ENCODE measurements at places on chromosomes 3 and 15. TPM values are rescaled to one million over a fixed set of nuclear protein-coding genes. Genes with fewer than 3 reads are reported as not detected.

The XCR1 gene
- total RNA-seq = not detected

The FBLN2 gene
- 10.8 TPM for total RNA-seq

GRCh38 chr3:105976196-105976595, 107.4 kb upstream of the CBLB start:
- no peak overlapping the region for H3K27ac ChIP-seq
- DNase-seq = peak; percentile 20
- no peaks in the 10 kb centered on the region for H3K36me3 ChIP-seq
- peaks cover 3% of the 10 kb centered on the region for H3K4me1 ChIP-seq

The FBXW12 gene
- not detected for total RNA-seq

The SLC22A14 gene
- total RNA-seq = not detected

GRCh38 chr15:82122746-82123400, 77.1 kb upstream of the MEX3B start:
- H3K27me3 ChIP-seq = no peaks in the 10 kb centered on the region
- no peak overlapping the region for H3K4me3 ChIP-seq
- H3K36me3 ChIP-seq = no peaks in the 10 kb centered on the region
- peak; percentile 99 for DNase-seq
- peaks cover 3% of the 10 kb centered on the region for H3K4me1 ChIP-seq

DNA sequence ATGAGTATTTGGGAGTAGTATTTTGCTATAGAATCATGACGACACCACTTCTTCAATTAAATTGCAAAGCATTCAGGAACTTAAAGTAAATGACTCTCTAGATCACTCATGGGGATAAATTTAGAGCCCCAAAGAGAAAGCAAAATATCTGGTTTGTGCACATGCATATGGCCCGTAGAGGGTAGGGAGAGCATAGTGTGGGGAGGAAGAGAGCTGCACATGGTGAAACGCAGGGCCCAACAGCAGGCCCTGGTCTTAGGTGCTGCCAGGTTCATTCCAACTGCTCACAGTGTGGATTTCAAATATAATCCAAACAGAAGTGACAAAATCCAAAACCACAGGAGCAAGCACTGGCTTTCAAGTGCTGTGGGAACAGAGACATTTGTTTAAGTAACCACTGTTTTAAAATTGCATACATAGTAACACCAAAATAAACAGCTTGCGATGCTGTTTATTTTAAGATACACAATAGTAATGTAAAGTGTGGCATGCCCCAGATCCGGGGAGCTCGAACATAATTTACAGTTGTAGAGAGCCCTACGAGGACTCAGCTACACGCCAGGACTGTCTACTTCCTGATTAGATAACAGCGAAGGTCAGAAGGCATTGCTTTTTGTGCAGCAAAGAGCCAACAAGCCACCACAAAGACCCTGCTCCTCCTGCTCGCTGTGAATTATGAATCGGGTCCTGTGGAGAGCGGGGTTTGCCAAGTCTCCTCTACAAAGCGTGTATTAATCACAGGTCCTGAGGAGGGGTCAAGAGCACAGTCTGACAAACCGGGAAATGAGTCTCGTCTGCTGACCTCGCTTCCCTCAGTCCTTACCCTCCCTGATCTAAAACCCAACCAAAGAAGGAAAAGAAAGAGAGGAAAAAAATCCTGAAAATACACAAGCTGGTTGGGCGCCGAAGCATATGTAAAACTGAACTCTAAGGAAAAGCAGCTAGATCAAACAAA, 80.6 kb downstream of the MEIS2 start:
- DNase-seq = peak; percentile 79
- H3K4me1 ChIP-seq = peaks cover 7% of the 10 kb centered on the region
- H3K27ac ChIP-seq = peak overlapping the region; percentile 38
- peak overlapping the region; percentile 3 for H3K4me3 ChIP-seq
- H3K36me3 ChIP-seq = peaks cover 2% of the 10 kb centered on the region

DNA sequence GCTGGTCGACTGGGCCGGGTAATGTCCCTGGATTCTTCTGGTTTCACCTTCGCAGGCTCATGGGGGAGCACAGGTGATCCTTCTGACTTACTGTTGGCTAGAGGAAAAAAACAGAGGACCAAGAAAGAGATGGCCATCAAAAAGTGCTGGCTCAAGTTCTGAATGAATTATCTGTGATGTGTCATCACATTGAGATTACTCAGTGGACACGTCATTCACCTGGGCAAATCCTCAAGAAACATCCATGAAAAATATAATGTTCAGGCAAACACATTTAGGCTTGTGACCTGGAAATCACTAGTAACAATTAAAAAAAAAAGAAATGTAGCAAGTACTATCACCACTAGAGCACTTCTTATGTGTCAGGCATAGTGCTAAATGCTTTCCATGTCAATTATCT, 81.5 kb upstream of the SLC2A2 start:
- H3K27me3 ChIP-seq = no peaks in the 10 kb centered on the region
- H3K27ac ChIP-seq = no peak overlapping the region
- H3K36me3 ChIP-seq = peaks cover 3% of the 10 kb centered on the region
- peak; percentile 29 for DNase-seq
- H3K4me3 ChIP-seq = no peak overlapping the region

The ST8SIA2 gene
- total RNA-seq = not detected

- no peaks in the 10 kb centered on the region for H3K36me3 ChIP-seq
- H3K4me3 ChIP-seq = no peak overlapping the region
- H3K4me1 ChIP-seq = peaks cover 2% of the 10 kb centered on the region
- no peak overlapping the region for H3K27ac ChIP-seq
- peak; percentile 69 for DNase-seq
- H3K27me3 ChIP-seq = peaks cover 30% of the 10 kb centered on the region
These were observed 56.8 kb downstream of the GPR171 start for GRCh38 chr3:151146071-151146730.

DNA sequence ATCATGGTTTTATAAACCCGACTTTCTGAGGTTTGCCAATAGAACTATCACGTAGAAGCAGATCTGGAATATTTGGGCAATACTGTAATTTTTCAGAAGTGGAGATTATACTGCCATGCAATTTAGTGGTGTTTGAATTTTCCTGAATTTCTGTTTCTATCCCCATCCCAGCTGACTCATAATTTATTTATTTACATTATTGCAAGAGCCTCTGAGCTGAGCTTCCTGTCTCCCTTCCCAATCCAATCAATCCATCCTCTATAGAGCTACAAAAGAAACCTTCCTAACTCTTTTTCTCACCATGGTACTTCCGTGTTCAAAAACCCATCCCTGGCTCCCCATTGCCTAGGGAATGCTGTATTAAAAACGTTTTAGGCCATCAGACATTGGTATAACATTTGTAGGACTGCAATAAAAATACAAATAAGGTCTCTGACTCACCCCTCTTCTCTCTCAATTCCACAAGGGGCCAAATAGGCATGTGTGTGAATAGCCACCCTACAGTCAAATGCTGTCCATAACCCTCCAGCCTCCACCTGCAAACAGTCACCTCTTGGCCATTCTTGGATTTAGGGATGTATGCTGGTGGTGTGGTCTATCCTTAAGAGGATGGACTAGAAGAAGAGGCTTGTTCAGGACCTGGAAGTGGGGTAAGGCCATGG, 190.7 kb downstream of the CD47 start:
- no peak overlapping the region for H3K27ac ChIP-seq
- peaks cover 7% of the 10 kb centered on the region for H3K4me1 ChIP-seq
- H3K36me3 ChIP-seq = no peaks in the 10 kb centered on the region
- DNase-seq = peak; percentile 54
- H3K4me3 ChIP-seq = no peak overlapping the region

The LRRIQ4 gene
- not detected for total RNA-seq

GRCh38 chr3:127674101-127674721, 1.5 kb downstream of the ABTB1 start:
- DNase-seq = no peak
- H3K4me3 ChIP-seq = no peak overlapping the region
- no peak overlapping the region for H3K27ac ChIP-seq
- peaks cover 10% of the 10 kb centered on the region for H3K4me1 ChIP-seq
- no peaks in the 10 kb centered on the region for H3K27me3 ChIP-seq

- no peak overlapping the region for H3K4me3 ChIP-seq
- H3K36me3 ChIP-seq = no peaks in the 10 kb centered on the region
- H3K27me3 ChIP-seq = no peaks in the 10 kb centered on the region
- peaks cover 20% of the 10 kb centered on the region for H3K4me1 ChIP-seq
- no peak for DNase-seq
These were observed 50.9 kb downstream of the CORO2B start for GRCh38 chr15:68629519-68630210.

- H3K27ac ChIP-seq = peak overlapping the region; percentile 87
- H3K27me3 ChIP-seq = no peaks in the 10 kb centered on the region
- DNase-seq = peak; percentile 72
- H3K4me3 ChIP-seq = no peak overlapping the region
- H3K36me3 ChIP-seq = no peaks in the 10 kb centered on the region
These were observed 421.8 kb upstream of the TBL1XR1 start for GRCh38 chr3:177618873-177619733.

GRCh38 chr15:52480990-52481389, 47.7 kb downstream of the MYO5A start:
- no peaks in the 10 kb centered on the region for H3K27me3 ChIP-seq
- no peak overlapping the region for H3K27ac ChIP-seq
- H3K4me1 ChIP-seq = peaks cover 12% of the 10 kb centered on the region
- H3K36me3 ChIP-seq = no peaks in the 10 kb centered on the region

DNA sequence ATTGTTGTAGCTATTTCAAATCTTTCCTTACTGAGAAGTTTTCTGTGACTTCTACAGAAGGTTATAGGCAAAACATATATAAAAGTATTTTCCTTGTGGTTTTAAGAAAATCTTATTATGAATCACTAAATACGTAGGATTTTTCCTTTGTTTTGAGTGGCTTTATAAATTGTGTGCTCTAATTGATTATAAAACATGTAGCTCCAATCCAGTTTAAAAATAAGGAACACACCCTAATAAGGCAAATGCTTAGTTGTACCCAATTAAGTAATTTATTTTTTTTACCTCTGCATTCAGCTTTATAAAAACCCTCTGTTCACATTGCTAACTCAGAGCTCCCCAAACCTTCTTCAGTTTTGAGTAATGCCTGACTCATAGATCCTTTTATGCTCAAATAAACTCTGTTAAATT, 408.0 kb downstream of the NAALADL2 start:
- DNase-seq = peak; percentile 84
- no peaks in the 10 kb centered on the region for H3K27me3 ChIP-seq
- peak overlapping the region; percentile 68 for H3K27ac ChIP-seq
- H3K4me3 ChIP-seq = no peak overlapping the region
- peaks cover 8% of the 10 kb centered on the region for H3K4me1 ChIP-seq
- no peaks in the 10 kb centered on the region for H3K36me3 ChIP-seq

The ADAMTS9 gene
- total RNA-seq = 1.1 TPM

DNA sequence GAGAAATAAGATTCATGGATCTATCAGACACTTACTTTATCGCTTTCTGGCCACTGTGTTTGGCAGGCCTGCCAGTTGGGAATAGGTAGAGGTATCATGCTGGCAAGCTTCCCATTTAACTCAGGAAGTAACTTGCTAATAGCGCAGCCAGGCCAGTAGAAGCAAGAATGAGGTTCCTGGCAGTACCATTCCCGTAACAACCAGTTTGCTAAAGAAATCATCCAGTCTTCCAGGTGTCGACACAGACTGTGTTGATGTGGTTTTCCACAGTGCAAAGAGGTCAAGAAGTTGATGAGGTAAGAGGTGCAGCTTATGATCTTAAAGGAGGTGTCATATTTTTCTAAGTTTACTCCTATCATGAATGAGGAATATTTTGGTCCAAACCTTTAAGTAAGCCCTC, 46.2 kb downstream of the DPH6 start:
- H3K27me3 ChIP-seq = no peaks in the 10 kb centered on the region
- no peak overlapping the region for H3K27ac ChIP-seq
- H3K4me3 ChIP-seq = no peak overlapping the region
- no peaks in the 10 kb centered on the region for H3K36me3 ChIP-seq

DNA sequence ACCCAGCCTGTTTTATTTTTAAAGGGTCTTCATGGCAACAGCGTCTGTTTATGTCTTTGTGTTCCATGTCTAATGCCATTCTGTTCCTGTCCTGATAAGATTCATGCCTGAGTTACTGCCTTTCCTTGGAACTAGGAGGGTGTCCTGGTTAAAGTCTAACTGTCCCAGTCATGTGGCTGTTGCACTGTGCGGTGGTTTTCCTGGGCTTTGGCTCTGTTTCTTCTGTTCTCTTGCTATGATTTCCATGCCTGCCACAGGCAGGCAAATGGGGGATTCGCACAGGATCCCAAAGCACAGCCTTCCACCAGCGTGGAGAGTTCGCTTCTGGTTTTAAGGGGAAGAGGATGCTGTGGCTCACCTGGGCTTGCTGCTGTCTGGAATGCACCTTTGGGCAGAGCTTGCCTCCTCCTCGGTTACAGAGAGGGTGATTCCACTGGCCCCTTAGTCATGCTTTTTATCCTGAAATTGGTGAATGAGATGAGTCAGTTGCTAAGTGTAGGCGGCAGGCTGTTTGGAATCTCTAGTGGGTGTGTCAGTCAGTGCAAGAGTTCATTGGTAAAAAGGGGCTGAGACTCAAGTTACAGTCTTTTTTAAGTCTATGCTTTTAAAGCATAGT, 86.8 kb downstream of the CCK start:
- H3K27ac ChIP-seq = peak overlapping the region; percentile 8
- H3K4me3 ChIP-seq = no peak overlapping the region
- DNase-seq = peak; percentile 93
- H3K27me3 ChIP-seq = no peaks in the 10 kb centered on the region
- H3K4me1 ChIP-seq = peaks cover 8% of the 10 kb centered on the region

DNA sequence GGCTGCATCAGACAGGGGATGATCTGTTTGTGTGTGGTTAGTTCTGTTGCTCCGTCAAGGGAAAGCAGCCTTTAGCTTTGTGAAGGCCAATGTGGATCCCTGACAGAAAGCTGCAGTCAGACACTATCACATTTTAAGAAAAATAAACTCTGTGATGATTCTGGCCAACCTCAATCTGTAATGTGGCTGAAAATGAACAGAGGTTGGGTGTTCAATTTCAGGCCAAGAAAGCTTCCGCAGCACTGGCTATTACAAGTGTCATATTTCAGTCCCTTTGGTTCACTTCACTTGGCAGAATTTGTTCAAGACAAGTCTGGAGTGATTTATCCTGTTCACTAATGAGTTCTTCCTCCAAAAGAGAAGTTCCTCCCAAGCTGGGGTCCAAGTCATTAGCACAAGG, 571.8 kb upstream of the IL12A start:
- H3K27ac ChIP-seq = no peak overlapping the region
- no peaks in the 10 kb centered on the region for H3K4me1 ChIP-seq
- H3K4me3 ChIP-seq = no peak overlapping the region
- peak; percentile 45 for DNase-seq
- no peaks in the 10 kb centered on the region for H3K27me3 ChIP-seq

The SLC22A13 gene
- total RNA-seq = under 0.01 TPM

The IFT122 gene
- total RNA-seq = 27.2 TPM

DNA sequence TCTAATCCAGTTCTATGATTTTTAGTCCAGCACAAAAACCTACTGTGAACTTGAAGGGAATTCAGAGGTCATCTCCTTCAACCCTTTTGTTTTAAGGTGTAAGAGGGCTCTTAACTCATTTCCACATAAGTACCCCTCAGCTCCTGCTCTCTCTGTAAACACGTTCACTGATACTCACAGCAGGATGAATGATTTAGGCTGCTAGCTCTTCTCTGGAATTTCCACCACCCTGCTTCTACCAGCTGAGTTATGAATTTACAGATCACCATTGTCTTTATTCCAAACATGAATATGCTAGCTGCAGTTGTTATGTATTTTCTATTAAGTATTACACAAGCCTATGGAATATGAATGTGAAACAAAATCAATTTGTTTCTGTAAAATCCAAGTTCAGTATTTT, 101.3 kb upstream of the NANOGP8 start:
- no peak overlapping the region for H3K4me3 ChIP-seq
- no peaks in the 10 kb centered on the region for H3K4me1 ChIP-seq
- H3K27ac ChIP-seq = no peak overlapping the region
- H3K27me3 ChIP-seq = no peaks in the 10 kb centered on the region
- no peak for DNase-seq

All from IMR-90 (cell line).